Stimulated activated CD8-positive, alpha-beta memory T cell treated with anti-CD3 and anti-CD28 coated beads, Interleukin-2, amount 100 ng/mL, for 48 hours (primary cell): ENCODE measurements at places on chromosomes 5 and 9.

DNA sequence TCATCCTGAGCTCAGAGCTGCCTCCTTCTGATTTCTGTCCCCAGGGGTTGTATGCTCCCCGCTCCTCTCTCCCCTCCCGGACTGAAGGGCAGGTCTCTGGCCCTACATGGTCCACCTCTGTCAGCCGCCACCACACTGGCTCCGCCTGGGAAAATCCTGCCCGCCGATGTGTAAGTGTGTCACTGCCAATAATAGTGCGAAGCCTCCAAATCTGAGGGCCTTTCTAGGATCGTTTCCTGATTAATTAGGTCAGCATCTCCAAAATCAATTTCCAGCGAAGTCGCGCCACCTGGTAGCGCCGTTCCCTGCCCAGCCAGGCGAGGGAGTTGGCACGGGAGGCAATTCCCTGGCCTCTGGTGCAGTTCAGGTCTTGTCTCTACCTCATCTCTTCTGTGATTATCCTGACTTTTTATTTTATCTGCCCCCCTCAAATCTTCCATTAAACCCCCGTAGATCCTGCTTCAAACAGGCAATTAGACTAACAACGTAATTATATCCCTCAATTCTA is 73.5 kb downstream of the ZNF618 start:
- no peak for DNase-seq

DNA sequence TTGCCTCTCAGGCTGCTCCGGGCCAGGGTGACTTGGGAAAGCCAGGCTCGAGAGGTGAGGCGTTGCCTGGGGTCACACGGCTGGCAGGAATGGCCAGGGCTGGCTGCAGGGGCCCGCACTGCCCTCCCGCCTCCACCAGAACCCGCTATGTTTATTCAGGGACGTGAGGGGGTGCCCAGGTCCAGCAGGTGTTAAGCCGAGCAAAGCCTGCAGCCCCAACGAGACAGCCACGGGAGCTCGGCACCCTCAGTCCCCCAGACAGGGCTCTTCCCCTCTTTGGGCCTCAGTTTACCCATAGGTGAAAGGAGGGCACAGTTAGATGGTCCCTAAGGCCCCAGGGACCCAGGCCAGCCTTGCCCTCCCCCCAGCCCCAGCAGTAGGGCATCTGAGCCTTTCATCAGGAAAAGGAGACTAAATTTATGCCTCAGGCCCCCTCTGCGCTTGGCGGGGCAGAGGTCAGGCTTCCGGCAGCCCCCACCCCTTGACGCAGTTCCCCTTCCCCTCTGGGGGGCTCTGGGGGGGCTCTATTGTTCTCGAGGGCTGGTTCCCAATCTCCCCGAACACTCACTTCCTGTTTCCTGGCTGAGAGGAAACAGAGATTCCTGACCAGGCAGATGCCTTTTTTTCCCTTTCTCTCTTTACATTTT is 7.1 kb upstream of the EGFL7 start:
- DNase-seq: no peak

DNA sequence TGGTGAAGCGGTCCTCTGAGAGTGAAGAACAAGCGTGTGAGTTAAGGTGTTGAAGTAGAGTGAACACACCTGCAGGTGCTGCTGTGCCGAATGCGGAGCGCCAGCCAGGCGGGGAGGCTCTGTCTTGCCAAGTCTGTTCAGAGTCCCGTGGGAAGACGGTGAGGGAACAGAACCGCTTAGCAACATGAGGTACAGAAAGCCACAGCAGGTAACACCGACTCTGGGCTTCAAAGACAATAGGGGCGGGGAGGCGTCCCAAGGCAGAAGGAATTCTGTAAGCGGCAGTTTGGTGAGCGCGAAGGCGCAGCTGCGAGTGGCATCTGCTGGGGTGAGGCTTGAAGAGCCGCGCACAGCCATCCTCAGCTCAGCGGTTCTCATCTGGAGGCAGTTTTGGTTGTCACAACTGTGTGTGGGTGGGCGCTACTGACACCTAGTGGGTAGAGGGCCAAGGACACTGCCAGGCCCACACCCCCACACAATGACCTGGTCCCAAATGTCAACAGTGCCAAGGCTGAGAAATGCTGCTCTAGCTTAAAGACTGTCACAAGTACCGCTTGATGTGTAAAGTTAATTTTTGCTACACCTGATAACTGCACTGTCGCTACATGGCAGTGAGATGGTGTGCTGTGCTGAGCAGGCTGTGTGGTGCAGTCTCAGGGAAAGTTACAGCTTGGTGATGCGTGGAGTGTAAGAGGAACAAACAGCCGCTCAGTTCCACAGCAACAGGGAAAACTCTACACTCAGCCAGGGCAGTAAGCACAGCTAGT is 67.4 kb upstream of the TBC1D9B start:
- no peak for DNase-seq

- DNase-seq: no peak
Measured at GRCh38 chr9:136482046-136482792, 621 bp downstream of the SEC16A start.

GRCh38 chr5:168746893-168747640 is 167.9 kb upstream of the PANK3 start:
- DNase-seq: no peak

DNA sequence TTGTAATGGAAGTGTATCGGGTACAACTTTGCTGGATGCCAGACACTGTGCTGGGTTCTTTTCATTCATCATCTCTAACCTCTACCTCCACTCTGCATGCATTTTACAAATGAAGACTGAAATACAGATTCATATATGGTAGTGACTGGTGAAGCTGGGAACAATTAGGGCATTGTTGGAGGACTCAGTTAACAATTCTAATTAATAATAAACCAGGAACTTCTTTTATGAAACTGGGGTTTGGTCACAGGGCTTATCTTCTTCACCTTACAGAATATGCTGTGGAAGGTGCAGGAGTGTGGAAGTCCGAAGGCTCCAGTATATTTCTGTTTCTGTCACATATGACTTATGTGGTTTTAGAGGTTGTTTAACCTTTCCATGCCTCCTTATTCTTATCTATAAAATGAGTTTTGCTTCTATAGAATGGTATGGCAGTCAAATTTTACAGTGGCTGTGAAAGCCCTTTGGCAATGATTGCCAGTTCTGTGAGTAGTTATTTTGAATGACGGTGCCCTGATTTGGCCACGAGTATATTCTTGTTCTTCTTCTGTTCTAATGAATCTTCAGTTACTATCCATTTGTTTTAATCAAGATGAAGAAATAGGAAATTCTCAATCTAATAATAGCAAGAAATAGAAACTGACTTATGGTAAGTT is 284.7 kb downstream of the GABRB2 start:
- DNase-seq: no peak

- DNase-seq: no peak
Measured at GRCh38 chr9:135487281-135488012, 7.9 kb downstream of the PPP1R26 start.

- no peak for DNase-seq
Measured at GRCh38 chr5:164202338-164202737, 696.9 kb downstream of the MAT2B start.

DNA sequence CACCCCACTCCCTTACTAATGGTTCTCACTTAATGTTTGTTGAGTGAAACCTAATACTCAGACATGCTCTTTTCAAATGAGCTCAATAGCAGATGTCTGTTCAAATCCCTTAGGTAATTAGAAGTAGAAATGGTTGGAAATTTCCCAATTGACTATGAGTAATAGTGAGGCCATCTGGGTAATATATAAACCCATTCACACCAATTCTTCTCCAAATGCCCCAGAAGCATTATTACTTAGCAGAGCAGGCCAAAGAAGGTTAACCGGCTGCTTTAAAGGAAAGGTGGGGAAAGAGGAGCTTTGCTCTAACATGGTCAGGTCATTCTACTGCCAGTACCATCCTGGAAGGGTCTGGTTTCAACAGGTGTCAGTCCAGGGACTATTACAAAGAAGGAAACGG is 119.5 kb upstream of the MTAP start:
- DNase-seq: no peak

- no peak for DNase-seq
Measured at GRCh38 chr9:129480227-129480626, 140.7 kb downstream of the C9orf50 start.

GRCh38 chr5:116546033-116546742 is 28.4 kb downstream of the SEMA6A start:
- DNase-seq: no peak

DNA sequence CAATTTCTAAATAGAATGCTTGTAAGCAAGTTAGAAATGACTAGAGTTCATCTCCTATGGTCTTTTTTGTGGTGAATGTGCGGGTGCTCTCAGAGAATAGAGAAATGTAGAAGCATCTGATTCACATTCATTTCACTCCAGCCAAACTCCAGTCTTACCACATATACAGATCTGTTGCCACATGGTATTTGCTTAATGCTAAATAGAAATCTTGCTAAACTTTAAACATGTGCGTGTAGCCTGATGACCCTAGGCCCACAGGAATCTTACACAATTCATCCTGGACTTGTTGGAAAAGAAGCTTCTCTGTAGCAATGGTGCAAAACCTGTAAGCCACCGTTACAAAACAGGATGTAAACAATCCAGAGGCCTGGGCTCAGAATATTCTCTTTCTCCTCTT is 135.2 kb downstream of the PCSK1 start:
- DNase-seq: no peak

- DNase-seq: no peak
Measured at GRCh38 chr9:87239312-87239711, 258.4 kb upstream of the DAPK1 start.

- no peak for DNase-seq
Measured at GRCh38 chr9:108496846-108497245, 358.9 kb downstream of the ACTL7B start.

DNA sequence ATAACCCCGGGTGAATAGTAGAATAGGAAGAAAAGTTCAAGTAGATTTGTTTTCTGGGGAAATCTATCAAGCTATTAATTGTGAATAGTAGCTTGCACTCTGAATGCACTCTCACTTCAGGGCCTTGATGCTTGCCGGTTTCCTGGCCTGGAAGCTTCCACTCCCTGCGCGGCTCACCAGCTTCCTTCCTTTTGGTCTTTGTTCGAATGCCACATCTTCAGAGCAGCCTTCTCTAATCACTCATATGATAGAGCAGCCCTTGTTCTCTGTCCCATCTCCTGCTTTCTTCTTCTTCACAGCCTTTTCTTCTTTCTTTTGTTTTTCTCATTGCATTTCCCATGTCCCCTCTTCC is 146.7 kb downstream of the MAST4 start:
- no peak for DNase-seq

- DNase-seq: no peak
Measured at GRCh38 chr9:21830589-21830988, 28.2 kb downstream of the MTAP start.

- DNase-seq: no peak
Measured at GRCh38 chr9:128008171-128008570, 27.4 kb upstream of the EEIG1 start.

- no peak for DNase-seq
Measured at GRCh38 chr5:72256536-72256935, 63.5 kb downstream of the MRPS27 start.

GRCh38 chr5:7501061-7501460 is 105.1 kb downstream of the ADCY2 start:
- no peak for DNase-seq

DNA sequence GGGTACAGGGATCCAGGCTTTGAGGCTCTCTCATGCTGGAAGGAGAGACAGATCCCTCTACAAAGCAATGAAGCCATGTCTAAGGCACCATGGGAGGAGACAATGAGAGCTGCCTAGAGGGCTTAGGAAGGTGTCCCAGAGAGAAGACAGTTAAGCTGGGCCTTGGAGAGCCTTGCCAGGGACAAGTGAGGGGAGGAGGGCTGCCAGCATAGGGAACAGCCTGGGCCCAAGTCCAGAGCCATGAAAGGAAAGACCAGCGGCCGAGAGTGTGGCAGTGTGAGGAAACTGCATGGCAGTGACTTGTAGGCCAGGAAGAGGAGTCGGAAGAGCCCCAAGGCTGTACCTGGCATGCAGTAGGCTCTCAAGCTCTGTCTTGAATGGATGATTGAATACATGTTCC is 88.5 kb downstream of the PSD2 start:
- no peak for DNase-seq

DNA sequence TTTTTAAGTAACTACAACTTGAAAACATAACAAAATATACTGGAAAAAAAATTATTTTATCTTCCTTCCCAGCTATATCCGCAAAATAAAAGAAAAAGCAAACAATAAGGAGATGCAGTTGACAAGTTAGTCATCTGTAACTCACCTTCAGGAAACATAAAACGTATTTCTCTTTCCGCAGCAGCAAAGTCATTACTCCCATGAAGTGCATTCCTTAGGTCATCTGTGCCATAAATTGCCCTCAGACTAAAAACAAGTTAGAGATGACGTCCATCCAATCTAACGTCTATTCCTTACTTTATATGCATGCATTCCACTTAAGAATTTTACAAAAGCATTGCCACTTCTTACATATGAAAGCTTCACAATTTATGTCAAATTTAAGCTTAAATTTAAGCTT is 10.9 kb downstream of the NME5 start:
- DNase-seq: no peak

GRCh38 chr9:130054325-130054786 is 650 bp downstream of the GPR107 start:
- DNase-seq: no peak

- DNase-seq: no peak
Measured at GRCh38 chr9:16867576-16868311, 2.7 kb downstream of the BNC2 start.

GRCh38 chr5:58759745-58760144 is 176.9 kb downstream of the RAB3C start:
- no peak for DNase-seq

DNA sequence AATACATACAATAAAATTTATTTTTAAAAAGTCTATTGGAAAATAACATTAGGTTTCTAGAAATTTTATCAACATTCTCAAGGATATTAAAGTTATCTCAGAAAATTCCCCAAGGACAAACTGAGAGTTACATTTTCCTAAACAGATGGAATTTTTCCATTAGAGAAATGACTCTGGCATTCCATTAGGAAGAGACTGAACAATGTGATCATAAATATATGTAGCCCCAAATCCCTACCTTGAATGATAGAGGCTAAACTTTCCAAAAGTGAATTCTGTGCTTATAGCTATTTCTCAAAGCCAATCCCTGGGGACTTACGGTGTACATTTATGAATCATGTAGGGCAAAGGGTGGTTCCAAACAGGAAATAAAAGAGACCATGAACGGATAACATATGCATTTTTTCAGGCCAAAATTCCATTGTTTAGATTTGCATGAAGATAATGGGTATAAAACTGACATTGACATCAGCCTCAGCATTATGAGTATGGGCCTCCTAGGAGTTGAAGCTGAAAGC is 1181.0 kb upstream of the DMAC1 start:
- DNase-seq: no peak

- peak; percentile 40 for DNase-seq
Measured at GRCh38 chr5:69042915-69043654, 50.7 kb upstream of the SLC30A5 start.

- DNase-seq: no peak
Measured at GRCh38 chr5:180786531-180787398, 15.8 kb downstream of the MGAT1 start.

- DNase-seq: no peak
Measured at GRCh38 chr5:110053824-110054223, 364.1 kb downstream of the MAN2A1 start.

- no peak for DNase-seq
Measured at GRCh38 chr5:54534191-54535004, 16.8 kb downstream of the SNX18 start.
